ENCODE measurements at places on chromosomes 7 and 10. TPM values are rescaled to one million over a fixed set of nuclear protein-coding genes. Genes with fewer than 3 reads are reported as not detected.

The TMEM229A gene
- not detected for total RNA-seq

DNA sequence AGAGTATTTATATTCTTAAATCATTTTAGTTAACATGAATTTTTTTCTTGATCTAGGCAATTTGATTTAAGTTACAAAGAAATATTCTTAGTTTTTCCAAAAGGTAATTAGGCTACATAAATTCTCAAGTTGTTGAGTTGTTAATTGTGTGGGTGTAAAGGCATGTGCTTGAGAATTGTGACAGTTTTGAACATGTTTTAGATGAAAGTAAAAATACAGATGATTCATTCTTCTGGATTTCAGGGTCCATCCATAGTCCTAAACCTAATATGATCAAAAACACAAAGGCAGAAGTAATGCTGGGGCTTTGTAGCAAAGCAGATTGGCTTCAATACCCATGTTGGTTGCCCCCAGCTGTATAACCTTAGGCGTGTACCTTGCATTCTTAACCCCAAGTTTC, 127.9 kb downstream of the CPED1 start:
- no peak for DNase-seq

DNA sequence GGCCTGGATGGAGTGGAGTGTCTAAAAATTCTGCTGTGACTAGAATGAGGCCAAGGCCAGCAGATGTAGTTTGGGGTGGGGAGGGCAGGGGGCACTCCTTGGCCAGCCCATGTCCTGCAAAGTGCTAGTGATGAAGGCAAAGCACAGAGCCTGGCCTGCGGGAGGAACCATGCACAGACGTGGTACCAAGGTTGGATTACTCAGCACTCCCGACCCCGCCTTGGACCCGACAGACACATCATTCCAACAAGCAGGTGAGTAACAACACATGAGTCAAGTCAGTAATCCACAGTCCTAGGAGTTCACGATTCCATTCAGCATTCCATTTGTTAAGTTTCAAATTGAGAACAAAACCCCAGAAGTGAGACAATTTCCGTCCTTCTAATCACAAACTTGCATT, 317.3 kb downstream of the TCERG1L start:
- DNase-seq: no peak

GRCh38 chr10:60846173-60846572, 67.9 kb downstream of the CDK1 start:
- no peak for DNase-seq

GRCh38 chr7:118366363-118366762, 141.9 kb downstream of the ANKRD7 start:
- DNase-seq: no peak

DNA sequence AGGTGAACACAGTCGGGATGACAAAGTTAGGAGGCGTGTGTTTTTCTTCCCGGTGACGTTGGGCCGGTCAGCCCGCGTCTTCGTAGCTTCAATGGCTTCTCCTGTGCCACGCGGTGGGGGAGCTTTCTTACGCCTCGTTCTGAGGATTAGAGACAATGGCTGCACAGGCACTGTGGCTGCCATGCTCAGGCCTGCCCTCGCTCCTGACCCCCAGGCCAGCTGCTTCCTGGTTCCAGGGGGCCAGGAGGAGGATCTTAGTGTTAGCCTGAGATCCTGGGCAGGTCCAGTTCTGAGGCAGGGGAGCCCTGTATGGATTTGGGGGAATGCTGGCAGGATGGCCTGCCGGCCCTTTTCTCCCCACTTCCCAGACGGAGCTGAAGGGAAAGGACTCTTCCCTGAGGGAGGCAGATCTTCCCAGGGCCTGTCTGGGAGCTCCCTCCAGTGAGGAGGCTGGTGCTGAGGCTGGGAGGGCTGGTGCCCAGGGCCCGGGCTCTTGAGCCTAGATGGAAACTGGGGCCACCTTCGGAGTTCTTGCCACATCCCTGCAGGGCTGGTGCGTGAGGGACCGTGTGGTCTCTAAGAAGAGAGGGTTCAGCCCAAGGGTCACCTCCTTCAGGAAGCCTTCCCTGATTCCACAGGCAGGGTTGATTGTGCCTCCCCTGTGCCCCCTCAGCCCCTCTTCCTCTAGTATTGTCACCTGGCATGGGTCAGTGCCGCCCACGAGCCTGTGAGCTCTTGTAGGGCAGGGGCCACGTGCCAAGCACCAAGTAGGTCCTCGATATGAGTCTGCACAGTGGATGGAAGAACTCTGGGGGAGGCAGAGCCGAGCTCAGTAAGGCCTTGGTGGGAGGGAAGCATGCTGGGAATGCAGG, 101.4 kb downstream of the GRK5 start:
- no peak for DNase-seq

DNA sequence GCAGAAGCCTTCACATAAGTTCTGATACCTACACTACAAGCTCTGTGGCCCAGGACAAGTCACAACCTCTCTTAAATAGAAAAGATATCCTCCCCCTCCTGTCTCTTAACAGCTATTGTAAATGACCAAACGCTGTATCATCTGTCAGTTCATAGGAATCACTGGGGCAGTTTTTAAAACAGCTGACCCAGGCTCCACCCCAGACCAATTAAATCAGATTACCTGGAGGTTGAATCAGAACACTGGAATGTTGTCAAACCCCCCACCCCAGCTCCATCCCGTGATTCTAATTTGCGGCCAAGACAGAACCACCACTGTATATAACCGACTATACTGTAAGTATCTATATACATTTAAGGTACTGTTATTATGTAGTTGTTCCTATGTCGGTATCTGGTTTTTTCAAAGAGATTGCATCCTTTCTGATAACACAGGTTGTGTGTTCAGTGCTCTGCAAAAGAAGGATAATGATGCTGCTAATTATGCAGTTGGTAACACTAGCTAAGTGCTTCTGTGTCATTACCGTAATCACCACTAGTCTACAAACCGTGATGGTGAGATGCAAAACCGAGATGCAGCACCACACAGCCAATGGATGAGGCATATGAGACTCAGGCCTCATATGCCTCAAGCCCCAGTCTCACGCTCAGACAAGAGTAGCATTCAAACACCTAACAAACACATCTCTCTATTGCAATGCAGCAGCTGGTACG, 47.4 kb downstream of the TNS3 start:
- DNase-seq: no peak

DNA sequence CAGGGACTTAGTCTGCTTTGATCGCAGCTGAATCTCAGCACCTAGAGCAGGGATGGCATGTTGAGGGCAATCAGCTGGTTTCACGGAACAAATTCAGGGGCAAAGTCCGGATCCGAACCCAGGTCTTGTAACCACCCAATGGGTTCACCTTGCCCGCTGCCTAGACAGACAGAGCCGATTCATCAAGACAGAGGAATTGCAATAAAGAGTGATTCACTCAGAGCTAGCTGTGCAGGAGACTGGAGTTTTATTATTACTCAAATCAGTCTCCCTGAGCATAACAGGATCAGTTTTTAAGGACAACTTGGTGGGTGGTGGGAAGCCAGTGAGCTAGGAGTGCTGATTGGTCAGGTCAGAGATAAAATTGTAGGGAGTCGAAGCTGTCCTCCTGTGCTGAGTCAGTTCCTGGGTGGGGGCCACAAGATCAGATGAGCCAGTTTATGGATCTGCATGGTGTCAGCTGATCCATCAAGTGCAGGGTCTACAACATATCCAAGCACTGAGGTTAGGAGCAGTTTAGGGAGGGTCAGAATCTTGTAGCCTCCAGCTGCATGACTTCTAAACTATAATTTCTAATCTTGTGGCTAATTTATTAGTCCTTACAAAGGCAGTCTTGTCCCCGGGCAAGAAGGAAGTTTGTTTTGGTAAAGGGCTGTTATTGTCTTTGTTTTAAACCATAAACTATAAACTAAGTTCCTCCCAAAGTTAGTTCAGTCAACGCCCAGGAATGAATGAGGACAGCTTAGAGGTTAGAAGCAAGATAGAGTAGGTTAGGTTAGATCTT, 43.5 kb upstream of the CHST3 start:
- no peak for DNase-seq

DNA sequence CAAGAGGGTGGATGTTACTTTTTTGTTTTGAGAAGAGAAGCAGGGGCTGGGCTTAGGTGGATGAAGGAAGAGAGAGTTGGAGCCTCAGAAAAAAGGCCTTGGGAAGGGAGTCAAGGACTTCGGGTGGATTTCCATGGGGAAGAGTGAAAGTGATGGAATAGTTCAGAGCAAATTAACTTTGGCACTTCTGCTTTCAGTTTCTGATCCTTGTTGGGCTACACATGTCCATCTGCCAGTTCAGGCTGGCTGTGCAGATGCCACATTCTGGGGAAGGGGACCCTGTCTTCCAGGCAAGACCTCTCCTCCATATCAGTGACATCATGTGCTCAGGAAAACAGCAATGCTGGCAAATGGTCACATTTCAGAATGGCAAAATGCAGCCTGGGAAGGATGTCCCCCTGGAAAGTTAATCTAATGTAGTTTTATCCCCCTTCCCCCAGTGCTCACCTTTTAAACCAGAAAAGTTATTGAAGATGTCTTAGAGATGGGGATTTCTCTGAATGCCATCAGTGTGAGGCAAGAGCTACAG, 86.0 kb downstream of the WDFY4 start:
- DNase-seq: no peak

DNA sequence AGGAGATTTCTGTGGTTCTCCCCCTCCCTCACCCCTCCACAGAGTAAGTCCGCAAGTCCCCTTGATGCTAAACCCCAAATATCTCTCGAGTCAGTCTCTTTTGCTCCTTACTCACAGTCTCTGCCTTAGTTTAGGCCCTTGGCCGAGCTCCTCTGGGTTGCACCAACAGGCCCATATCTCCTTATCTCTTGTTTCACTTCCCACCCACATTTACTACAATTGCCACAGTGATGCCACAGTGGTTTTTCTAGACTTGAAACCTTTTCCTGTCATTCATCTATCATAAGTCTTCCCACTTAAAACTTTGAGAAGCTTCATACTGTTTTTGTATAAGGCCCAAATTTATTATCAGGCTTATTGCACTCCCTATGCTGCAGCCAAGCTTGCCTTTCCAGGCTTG, 23.4 kb upstream of the NME8 start:
- no peak for DNase-seq

DNA sequence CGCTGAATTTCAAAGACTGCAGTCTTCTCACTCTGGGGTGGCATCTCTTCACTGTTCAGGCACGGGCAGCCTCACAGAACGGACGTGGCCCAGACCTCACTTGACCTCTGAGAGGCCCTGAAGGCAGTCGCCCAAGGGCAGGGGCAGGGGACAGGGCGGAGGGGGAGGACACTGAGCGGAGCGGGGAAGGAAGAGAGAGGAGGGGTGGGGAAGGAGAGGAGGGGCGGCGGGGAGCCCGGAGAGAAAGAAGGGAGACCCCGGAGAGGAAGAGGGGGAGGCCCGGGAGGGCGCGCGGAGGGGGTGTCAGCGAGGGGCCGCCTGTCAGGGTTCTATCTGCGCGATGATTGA, 58.7 kb upstream of the COMTD1 start:
- DNase-seq: no peak

GRCh38 chr10:61812052-61812721, 89.3 kb upstream of the ARID5B start:
- DNase-seq: no peak

DNA sequence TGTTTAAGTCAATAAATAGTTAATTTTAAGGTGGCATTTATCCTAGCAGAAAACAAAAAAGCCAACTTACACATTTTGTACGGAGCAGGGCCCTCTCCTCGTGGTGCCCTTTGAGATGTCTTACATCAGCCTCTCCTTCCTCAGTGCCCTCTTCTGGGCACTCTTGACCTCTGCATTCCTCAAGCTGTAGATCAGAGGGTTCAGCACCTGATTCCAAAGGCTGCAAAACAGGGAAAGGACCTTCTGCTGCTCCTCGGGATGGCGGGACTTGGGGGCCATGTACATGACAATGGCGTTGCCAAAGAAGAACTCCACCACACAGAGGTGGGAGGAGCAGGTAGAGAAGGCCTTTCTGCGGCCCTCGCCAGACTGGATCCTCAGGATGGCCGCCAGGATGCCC, 4.6 kb upstream of the OR2A14 start:
- no peak for DNase-seq

DNA sequence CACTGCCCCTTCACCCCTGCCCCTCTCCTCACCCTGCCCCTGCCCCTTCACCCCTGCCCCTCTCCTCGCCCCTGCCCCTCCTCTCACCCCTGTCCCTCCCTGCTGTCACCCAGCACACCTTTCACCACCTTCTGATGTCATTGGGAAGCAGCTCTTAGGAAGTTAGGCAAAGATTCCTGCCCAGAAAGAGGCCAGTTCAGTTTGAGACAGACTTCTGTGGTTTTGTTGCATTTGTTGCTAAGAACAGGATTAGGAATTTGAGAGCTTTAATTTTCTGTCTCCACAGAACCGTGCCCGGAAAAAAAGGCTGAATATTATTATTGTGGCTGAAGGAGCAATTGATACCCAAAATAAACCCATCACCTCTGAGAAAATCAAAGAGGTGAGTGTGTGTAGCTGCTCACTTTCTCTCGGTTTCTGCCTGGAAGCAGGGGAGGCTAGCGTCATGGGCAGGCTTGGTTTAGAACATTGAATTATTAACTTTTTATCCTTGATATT, 39.6 kb downstream of the PFKP start:
- no peak for DNase-seq

DNA sequence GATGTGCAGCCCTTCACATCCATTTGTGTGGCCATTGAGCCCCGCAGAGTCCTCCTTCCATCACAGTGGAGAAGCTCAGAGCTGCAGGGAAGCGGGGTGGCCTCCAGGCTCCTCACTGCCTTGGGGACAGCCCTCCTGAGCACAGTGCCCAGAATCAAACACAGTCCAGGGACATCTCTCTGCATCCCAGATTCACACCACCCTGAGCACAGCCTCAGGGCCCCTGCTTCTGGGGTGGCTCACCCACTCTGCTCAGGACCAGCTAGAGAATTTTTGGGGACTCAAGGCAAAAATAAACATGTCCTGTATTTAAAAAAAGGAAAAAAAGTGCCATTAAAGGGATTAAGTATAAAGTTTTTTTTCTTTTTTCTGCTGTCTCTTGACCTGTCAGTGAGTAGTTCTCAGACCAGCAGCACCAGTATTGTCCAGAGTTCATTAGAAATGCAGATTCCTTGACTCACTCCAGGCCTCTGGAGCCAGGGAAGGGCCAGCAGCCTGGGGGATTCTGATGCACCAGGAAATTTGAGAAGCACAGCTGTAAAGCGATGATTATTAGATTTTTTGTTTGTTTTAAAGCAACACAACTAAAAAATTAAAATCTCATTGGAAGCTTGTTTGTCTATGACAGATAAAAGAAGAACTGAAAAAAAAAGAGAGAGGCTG, 61.6 kb downstream of the ARHGAP22 start:
- DNase-seq: no peak

Data from activated naive CD8-positive, alpha-beta T cell treated with anti-CD3 and anti-CD28 coated beads for 36 hours (primary cell).